ENCODE measurements at places on chromosomes 11 and 22.

DNA sequence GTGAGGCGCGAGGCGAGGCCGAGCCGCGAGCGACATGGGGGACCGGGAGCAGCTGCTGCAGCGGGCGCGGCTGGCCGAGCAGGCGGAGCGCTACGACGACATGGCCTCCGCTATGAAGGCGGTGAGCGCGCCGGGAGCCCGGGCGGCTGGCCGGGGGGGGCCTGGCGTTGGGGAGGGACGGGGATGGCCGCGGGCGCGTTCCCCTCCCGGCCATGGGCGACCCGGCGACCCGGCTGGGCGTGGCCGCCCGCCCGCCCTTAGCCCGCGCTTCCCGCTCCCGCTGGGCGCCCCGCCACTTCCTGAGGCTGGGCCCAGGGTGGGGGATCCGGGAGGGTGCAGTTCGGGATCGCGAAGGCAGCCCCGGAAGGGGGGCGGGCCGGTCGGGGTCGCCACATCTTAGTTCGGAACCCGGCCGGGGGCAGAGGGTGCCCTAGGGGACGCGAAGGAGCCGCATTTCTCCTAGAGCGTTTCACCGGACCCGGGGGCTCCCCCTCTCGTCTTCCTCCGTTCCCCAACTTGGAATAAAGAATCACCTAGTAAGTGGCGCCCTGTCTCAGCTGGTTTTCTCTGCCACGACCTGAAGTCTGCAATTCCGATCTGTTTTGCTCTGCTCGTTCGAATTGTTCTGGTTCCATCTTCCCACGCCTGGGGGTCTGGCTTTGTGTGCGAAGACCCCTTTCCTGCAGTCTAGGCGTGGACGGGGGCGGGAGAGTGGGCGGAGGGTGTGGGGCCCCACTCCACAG is 536 bp downstream of the YWHAH start:
- peak; percentile 51 for DNase-seq

DNA sequence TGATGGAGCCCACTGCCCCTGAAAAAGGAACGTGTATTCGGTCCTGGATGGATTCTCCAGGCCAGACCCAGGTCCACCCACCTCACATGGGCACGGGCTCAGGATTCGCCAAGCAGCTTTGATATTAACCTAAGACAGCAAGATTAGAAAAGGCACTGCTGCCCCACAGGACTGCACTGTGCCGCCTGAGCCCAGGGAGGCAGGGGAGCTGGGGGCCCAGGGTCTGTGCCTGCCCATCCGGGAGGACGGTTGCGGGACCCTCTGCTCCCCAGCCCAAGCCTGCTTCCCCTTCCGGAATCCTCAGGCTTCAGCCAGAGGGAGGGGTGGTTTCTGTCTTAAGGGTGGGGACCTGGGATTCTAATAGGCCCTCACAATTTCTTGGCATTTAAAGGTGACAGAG is 13.5 kb upstream of the VSIG10L2 start:
- DNase-seq: no peak

DNA sequence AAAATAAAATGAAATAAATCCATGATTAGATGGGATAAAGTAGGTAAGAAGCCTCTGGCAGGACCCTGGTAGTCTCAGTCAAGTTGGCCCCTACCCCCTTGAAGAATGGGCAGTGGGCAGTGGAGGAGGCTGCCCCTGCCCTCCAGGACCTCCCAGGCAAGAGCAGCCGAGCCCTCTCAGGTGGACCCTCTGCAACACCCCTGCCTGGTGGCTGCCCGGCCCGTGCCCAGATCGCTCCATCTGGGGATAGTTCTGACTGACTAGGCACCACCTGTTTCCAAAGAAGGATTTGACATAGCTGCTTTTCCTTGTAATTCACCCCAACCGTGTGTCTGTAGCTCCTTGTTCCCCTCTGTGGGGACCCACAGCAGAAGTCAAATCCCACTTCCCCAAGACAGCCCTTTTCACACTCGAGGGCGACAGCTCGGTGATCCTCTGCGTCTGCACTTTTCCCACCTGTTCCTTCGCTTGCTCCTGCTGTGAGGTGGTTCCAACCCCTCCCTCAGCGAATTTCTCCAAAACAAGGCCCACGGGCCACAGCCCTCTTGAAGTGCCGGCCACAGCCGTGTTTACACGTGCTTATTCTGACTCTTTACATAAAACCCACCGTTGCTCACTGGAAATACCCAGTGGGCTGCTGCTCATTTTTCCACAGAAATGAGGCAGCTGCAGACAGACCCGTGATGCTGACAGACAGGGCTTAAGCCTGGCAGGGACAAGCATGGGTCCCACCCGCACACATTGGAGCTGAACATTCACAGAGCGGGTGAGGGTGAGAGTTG is 5.5 kb upstream of the TMPRSS13 start:
- DNase-seq: no peak

DNA sequence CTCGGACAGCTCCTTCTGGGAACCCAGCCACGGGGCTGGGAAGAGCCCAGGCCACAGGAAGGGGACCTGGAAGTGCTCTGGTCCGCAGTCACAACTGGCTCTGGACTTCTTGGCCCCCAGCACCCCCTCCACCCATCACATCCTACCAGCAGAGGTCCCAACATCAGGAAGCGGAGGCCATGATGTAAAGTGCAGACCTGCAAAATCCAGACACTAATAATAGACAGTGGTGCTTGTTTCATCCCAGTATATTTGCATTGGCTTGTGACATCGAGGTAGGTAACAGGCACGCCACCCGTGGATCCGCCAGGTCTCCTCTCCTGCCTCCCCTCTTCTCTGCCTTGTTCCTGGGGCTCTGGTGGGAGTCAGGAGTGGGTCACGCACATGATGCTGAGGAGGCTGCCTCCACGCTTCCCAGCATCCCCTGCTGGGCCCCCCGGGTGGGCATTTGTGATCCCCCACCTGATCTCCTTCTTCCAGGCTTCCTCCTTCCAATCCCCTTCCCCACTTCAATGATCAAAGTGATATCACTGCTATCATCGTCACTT is 1454.0 kb downstream of the BRD1 start:
- DNase-seq: no peak

- no peak for DNase-seq
Observed at GRCh38 chr11:66689661-66690590, 12.2 kb upstream of the RBM4B start.

Data from glutamatergic neuron (in vitro differentiated cells).